Ovary (tissue), 10 donors: ENCODE measurements at places on chromosomes 11 and 22. TPM values are rescaled to one million over a fixed set of nuclear protein-coding genes. Genes with fewer than 3 reads are reported as not detected.

- DNase-seq = no peak
- no peaks in the 10 kb centered on the region for H3K36me3 ChIP-seq
- H3K27me3 ChIP-seq = no peaks in the 10 kb centered on the region
- H3K27ac ChIP-seq = no peak overlapping the region
- H3K4me3 ChIP-seq = no peak overlapping the region
Observed at GRCh38 chr11:115184901-115185300, 319.3 kb downstream of the CADM1 start.

- H3K36me3 ChIP-seq = no peaks in the 10 kb centered on the region
- no peaks in the 10 kb centered on the region for H3K27me3 ChIP-seq
- no peak for DNase-seq
- no peak overlapping the region for H3K4me3 ChIP-seq
- H3K4me1 ChIP-seq = peaks cover 12% of the 10 kb centered on the region
Observed at GRCh38 chr11:76666408-76666807, 4.1 kb downstream of the LRRC32 start.

- H3K27ac ChIP-seq = peak overlapping the region; percentile 92
- no peaks in the 10 kb centered on the region for H3K36me3 ChIP-seq
- H3K4me1 ChIP-seq = peaks cover 8% of the 10 kb centered on the region
- H3K4me3 ChIP-seq = peak overlapping the region; percentile 60
- H3K27me3 ChIP-seq = no peaks in the 10 kb centered on the region
- DNase-seq = no peak
Observed at GRCh38 chr11:57762235-57762861, 746 bp downstream of the CTNND1 start.

DNA sequence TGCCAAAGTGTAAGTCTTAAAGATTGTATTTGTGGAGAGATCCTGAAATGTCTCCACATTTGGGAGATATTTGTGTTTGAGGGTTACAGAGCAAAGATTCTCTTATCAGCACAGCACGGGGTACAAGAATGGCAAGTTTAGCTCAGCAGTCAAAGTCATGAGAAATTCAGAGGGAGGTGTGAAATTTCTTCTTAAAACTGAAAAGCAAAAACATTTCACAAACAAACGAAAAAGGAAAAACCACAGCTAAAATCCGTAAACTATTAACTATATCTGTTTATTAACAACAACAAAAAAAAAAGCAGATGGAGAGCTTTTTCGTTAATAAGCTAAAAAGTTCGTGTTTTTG is 40.9 kb upstream of the ETS1 start:
- H3K4me3 ChIP-seq = no peak overlapping the region
- H3K27me3 ChIP-seq = no peaks in the 10 kb centered on the region
- no peak for DNase-seq
- H3K27ac ChIP-seq = no peak overlapping the region
- no peaks in the 10 kb centered on the region for H3K4me1 ChIP-seq
- H3K36me3 ChIP-seq = no peaks in the 10 kb centered on the region

DNA sequence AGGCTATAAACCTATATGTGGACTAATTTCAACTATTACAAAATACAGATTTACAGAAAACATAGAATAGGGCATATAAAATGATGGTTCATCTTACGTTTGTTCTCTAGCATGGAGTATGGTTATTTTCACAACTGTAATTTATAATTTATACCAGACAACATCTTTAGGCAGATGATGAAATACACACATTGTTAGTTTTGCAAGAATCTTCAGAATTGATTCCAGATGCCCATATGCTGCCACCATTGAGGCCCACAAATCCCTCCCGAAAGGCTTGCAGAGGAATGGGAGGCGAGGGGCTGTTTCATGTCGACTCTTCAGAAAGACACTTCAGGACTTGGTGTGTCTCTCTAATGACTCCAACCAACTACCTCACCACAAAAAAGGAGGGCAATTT is 6.2 kb downstream of the PTPN5 start:
- no peak for DNase-seq
- no peak overlapping the region for H3K4me3 ChIP-seq
- no peaks in the 10 kb centered on the region for H3K4me1 ChIP-seq
- no peaks in the 10 kb centered on the region for H3K27me3 ChIP-seq

DNA sequence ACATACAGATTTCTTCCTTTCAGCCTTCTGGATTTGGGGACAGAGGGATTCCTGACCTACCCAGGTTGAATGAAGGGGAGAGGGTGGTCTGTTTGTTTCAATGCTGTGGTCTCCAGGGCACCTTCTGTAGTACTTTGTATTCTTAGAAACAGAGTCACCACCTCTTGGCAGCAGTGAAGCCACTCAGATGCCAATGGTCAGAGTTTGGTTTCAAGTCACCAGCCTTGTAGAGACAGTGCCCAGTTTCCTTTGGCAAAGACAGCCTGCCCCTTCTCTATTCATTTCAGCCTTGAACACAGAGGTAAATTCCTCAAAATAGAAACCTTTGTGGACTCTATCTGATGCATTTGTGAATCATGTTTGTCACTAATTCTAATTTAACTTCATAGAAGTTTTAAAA is 111.7 kb upstream of the RASSF10 start:
- no peaks in the 10 kb centered on the region for H3K36me3 ChIP-seq
- no peaks in the 10 kb centered on the region for H3K27me3 ChIP-seq
- H3K4me3 ChIP-seq = no peak overlapping the region

The MAP6 gene
- 18.7 TPM for total RNA-seq

DNA sequence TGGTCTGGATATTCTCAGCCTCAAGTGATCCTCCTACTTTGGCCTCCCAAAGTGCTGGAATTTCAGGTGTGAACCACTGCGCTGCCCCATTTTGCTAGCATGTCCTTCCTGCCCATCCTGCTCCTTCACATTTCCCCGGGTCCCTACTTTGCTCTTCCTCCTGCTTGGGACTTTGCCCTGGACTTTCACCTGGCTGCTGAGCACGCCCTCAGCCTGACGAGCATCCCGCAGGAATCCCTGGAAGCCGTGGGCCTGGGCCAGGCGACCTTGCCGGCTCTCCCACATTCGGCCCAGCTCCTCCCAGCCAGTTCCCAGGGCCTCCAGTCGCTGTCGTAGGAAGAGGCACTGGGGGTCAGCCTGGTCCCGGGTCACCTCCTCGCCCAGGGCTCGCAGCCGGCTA is 22.6 kb upstream of the RBM4B start:
- no peak for DNase-seq
- no peaks in the 10 kb centered on the region for H3K36me3 ChIP-seq
- no peaks in the 10 kb centered on the region for H3K4me1 ChIP-seq
- no peaks in the 10 kb centered on the region for H3K27me3 ChIP-seq
- no peak overlapping the region for H3K4me3 ChIP-seq

GRCh38 chr22:46812034-46812605 is 49.7 kb downstream of the TBC1D22A start:
- H3K4me1 ChIP-seq = no peaks in the 10 kb centered on the region
- no peak overlapping the region for H3K4me3 ChIP-seq
- H3K27me3 ChIP-seq = no peaks in the 10 kb centered on the region
- DNase-seq = no peak
- H3K36me3 ChIP-seq = no peaks in the 10 kb centered on the region
- no peak overlapping the region for H3K27ac ChIP-seq

DNA sequence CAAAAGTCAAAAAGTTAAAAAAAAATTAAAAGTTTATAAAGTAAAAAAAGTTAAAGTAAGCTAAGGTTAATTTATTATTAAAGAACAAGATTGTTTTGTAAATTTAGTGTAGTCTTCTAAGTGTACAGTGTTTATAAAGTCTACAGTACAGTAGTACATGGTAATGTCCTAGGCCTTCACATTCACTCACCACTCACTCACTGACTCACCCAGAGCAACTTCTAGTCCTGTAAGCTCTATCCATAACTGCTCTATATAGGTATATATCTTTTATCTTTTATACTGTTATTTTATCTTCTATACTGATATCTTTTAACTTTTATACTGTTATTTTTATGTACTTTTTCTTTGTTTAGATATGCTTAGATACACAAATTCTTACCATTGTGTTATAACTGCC is 11.2 kb downstream of the C2CD3 start:
- no peaks in the 10 kb centered on the region for H3K36me3 ChIP-seq
- H3K27ac ChIP-seq = no peak overlapping the region
- DNase-seq = no peak

DNA sequence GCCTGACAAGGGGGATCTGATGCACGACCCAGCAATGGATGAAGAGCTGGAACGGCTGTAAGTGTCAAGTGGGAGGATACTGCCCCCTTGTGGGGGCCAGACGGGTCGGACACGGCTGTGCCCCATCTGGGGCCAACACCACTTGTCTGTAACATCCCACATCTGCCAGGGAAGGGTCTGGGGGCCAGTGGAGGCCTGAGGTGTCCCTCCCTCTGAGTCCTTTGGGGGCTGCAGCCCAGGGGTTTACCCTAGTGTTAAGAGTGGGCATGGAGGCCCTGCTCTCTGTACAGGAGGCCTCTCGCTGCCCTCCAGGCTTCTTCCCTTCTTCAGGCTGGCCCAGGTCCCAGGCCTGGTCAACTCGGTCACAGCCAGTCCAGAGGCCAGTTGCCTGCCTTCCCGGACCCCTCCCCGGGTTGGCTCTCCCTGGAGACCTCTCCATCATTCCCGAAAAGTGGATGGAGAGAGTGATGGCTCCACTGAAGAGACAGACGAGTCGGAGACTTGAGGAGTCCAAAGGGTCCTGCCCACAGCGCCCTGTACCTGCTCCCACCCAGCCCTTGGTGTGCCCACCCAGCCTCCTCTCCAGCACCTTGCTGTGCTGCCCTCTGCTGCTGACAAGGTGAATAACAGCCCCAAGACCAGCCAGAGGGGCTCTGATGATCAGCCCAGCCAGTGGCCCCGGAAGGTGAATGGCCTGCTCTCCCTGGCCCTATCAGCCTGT is 15.4 kb downstream of the ARFGAP2 start:
- peaks cover 3% of the 10 kb centered on the region for H3K4me1 ChIP-seq
- H3K4me3 ChIP-seq = no peak overlapping the region
- H3K36me3 ChIP-seq = no peaks in the 10 kb centered on the region
- peak; percentile 64 for DNase-seq

The MYEOV gene
- total RNA-seq = not detected

The NFAM1 gene
- 0.36 TPM for total RNA-seq

The CCDC15 gene
- total RNA-seq = 1.5 TPM

The NDUFS3 gene
- total RNA-seq = 40.8 TPM

- H3K4me3 ChIP-seq = no peak overlapping the region
- peaks cover 1% of the 10 kb centered on the region for H3K4me1 ChIP-seq
Observed at GRCh38 chr11:1348146-1348795, 38.8 kb upstream of the TOLLIP start.

DNA sequence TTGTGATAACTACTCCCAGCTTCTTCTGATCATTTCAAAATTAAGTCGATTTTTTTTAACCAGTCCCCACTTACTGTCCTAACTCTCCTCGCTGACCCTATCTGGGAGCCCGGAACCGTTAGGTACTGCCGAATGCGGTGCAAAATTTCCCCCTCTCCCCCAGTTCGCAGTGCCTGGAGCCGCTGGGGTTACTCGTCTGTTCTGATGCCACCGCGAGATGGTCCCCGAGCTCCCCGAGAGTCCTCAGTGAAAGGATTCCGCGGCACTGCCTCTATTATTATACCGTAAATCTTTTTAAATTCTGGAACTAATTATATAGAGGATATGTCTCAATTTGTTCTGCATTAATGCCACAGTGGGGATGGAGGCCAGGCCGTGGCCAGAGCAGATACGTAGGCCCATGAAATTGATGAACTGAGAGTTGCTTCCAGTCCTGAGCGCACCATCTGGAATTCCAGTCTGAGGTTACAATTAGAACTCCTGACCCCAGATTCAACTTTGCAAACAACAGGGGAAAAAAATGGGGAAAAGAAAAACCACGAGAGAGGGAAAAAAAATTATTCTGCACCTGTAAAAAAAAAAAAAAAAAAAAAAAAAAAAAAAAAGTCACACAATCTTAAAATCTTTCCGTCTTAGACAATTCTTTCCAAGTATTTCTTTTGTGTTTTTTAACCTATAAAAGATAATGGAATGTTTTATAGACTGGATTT is 4.3 kb upstream of the WT1 start:
- peak overlapping the region; percentile 89 for H3K27ac ChIP-seq
- H3K27me3 ChIP-seq = no peaks in the 10 kb centered on the region
- H3K36me3 ChIP-seq = no peaks in the 10 kb centered on the region
- peak overlapping the region; percentile 87 for H3K4me3 ChIP-seq

- no peaks in the 10 kb centered on the region for H3K27me3 ChIP-seq
- H3K4me1 ChIP-seq = no peaks in the 10 kb centered on the region
- H3K27ac ChIP-seq = no peak overlapping the region
- no peaks in the 10 kb centered on the region for H3K36me3 ChIP-seq
- no peak for DNase-seq
Observed at GRCh38 chr11:94751786-94752185, 16.4 kb upstream of the AMOTL1 start.

GRCh38 chr11:71481101-71481960 is 28.3 kb downstream of the NADSYN1 start:
- no peak overlapping the region for H3K4me3 ChIP-seq
- H3K36me3 ChIP-seq = no peaks in the 10 kb centered on the region
- no peaks in the 10 kb centered on the region for H3K27me3 ChIP-seq
- H3K27ac ChIP-seq = no peak overlapping the region

DNA sequence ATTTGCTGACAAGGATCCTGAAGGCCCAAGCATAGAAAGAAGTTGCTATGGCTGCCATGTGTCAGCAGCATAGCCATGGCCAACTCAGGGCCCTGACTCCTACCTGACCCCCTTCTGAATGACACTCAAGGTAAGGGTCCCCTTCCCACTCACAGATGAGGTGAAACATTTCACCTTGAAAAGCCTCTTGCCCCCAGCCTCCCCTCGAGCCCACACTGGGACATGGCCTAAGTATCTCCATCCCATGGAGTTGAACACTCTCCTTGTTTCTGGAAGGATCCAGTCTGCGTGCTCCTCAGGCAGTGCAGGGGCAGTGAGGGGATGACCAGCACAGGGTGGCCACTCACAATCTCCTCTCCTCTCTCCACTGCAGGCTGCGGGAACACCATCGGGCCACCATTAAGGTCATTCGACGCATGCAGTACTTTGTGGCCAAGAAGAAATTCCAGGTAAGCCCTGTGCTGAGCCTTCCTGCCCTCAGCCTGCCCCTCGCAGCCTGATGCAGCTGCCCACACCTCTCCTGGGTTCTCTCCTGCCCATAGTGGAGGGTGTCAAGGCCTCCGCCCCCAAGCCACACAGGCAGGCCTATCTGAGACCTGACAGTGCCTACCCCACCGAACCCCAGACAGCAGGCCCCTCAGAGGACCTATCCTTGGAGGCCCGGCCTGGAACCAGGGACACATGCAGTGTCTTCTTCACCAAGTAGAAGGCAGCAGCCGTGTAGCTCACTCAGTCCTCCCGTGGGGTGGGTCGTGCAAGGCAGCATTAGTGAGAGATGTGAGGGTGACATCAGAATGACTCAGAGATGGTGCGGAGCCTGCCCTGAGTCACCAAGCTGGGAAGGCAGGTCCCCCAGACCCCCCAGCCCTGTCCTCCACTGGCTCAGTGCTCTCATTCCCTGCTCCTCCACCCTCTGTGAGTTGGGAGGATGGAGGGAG is 68.9 kb upstream of the KCNQ1OT1 start:
- H3K27ac ChIP-seq = no peak overlapping the region
- no peak overlapping the region for H3K4me3 ChIP-seq
- no peaks in the 10 kb centered on the region for H3K4me1 ChIP-seq
- H3K27me3 ChIP-seq = no peaks in the 10 kb centered on the region
- peak; percentile 5 for DNase-seq

- no peak overlapping the region for H3K4me3 ChIP-seq
- H3K27me3 ChIP-seq = no peaks in the 10 kb centered on the region
- no peak for DNase-seq
- no peaks in the 10 kb centered on the region for H3K4me1 ChIP-seq
Observed at GRCh38 chr11:130533871-130534270, 85.4 kb downstream of the ADAMTS15 start.

The MRGPRE gene
- not detected for total RNA-seq

- H3K27ac ChIP-seq = peak overlapping the region; percentile 86
- H3K27me3 ChIP-seq = no peaks in the 10 kb centered on the region
- H3K36me3 ChIP-seq = no peaks in the 10 kb centered on the region
- peaks cover 44% of the 10 kb centered on the region for H3K4me1 ChIP-seq
Observed at GRCh38 chr11:117217141-117218084, 14.5 kb downstream of the PCSK7 start.
